ENCODE measurements at places on chromosomes 7 and 10. TPM values are rescaled to one million over a fixed set of nuclear protein-coding genes. Genes with fewer than 3 reads are reported as not detected.

OIT3 gene
- 0.40 TPM for total RNA-seq

GRCh38 chr10:35751347-35751746, 109.3 kb upstream of the FZD8 start:
- DNase-seq: no peak

- no peak for DNase-seq
These were observed 52.8 kb downstream of the PODXL start for GRCh38 chr7:131503639-131504038.

- no peak for DNase-seq
These were observed 89.8 kb upstream of the ANK3 start for GRCh38 chr10:60479305-60480020.

DNA sequence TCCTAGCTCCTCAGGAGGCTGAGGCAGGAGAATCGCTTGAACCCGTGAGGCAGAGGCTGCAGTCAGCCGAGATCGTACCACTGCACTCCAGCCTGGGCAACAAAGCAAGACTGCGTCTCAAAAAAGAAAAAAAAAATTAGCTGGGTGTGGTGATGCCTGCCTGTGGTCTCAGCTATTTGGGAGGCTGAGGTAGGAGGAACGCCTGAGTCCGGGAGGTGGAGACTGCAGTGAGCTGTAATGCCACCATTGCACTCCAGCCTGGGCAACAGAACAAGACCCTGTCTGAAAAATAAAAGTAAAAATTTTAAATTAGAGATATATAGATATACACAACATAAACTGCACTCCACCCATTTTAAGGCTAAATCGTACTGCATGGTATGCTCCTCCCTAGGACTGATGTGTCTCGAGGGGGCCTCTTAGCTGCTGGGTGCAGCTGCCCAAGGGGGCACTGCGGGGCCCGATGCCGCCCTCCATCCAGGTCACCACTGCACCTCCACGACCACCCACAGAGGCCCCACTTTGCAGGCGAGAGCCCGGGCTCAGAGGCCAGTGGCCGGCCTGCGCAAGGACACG, 40.9 kb upstream of the FOXK1 start:
- DNase-seq: no peak

GRCh38 chr7:31036924-31037323, 15.2 kb upstream of the ADCYAP1R1 start:
- DNase-seq: no peak

- no peak for DNase-seq
These were observed 53.1 kb upstream of the AUTS2 start for GRCh38 chr7:69545175-69545574.
